ENCODE measurements at places on chromosomes 7 and 10.

DNA sequence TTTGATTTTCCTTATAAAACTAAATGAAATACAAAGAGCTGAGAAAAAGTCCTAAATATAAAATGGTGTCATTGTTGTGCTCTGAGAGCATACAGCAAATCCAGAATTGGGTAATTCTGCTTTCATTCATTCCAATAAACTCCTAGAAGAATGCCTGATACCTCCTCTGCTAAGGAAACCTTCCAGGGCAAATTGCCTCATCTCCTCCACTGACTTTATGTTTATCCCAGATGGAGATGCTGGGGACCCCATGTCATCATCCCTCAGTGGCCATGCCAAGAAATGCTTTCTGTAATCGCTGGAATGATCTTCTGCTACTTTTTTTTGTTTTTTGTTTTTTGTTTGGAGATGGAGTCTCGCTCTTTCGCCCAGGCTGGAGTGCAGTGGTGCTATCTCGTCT is 119.3 kb upstream of the PRKCQ start:
- no peak for DNase-seq

- no peak for DNase-seq
Observed at GRCh38 chr7:4154882-4155535, 527.1 kb upstream of the FOXK1 start.

DNA sequence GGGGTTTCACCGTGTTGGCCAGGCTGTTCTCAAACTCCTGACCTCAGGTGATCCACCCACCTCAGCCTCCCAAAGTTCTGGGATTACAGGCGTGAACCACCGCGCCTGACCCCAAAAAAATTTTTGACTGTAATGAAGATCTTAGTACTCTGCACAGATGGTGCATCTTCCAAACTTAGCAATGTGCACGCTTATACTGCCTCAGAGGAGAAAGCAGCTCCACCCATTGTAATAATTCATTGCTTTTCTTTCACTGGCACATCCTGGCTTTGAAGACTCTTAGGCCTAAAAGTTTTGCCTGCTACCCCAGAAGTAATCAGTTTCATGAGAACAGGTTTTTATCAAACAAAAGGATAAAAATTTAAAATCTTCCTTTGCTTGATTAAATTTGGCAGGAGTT is 52.1 kb upstream of the OIT3 start:
- no peak for DNase-seq

GRCh38 chr7:147519062-147519461 is 1071.5 kb upstream of the C7orf33 start:
- no peak for DNase-seq

- DNase-seq = no peak
Observed at GRCh38 chr7:31370609-31371008, 30.1 kb upstream of the NEUROD6 start.

- DNase-seq = no peak
Observed at GRCh38 chr10:88213065-88213605, 349.7 kb downstream of the PTEN start.

- no peak for DNase-seq
Observed at GRCh38 chr10:123148414-123149161, 652 bp downstream of the HMX2 start.

DNA sequence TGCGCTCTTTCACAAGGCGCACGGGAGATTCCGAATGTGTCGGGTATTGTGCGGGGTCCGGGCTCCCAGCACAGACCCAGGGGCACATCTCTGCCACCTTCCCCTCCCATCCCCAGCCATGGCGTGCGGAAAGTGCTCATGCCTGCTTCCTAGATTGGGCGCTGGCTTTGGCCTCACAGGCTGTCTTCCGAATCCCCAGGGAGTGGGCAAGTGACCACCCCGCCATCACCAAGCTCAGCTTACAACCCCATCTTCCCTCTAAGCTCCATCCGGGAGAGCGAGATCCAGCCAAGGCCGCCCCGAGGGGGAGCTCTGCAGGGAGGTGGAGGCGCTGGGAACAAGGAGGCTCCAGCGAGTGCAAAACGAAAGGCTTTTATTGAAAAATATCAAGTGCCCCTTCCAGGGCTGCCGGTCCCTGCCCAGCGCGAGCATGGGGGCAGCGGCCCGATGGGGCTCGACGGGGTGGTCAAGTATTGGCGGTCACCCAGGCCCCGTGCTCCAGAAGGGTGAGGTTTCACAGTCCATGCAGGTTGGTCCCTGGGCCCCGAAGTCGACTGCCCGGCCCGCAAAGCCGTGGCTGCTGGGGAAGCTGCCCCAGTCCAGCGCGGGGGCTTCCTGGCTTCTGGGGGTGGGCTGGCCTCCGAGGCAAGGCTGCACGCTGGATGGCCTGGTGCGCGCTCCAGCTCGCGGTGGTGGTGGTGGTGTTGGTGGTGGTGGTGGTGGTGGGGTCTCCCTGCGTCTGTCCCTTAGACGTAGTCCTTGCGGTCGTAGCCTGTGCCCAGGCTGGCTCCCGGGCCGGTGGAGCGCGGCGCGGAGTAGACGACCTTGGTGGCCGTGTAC is 1.2 kb downstream of the CLDN3 start:
- DNase-seq = no peak

DNA sequence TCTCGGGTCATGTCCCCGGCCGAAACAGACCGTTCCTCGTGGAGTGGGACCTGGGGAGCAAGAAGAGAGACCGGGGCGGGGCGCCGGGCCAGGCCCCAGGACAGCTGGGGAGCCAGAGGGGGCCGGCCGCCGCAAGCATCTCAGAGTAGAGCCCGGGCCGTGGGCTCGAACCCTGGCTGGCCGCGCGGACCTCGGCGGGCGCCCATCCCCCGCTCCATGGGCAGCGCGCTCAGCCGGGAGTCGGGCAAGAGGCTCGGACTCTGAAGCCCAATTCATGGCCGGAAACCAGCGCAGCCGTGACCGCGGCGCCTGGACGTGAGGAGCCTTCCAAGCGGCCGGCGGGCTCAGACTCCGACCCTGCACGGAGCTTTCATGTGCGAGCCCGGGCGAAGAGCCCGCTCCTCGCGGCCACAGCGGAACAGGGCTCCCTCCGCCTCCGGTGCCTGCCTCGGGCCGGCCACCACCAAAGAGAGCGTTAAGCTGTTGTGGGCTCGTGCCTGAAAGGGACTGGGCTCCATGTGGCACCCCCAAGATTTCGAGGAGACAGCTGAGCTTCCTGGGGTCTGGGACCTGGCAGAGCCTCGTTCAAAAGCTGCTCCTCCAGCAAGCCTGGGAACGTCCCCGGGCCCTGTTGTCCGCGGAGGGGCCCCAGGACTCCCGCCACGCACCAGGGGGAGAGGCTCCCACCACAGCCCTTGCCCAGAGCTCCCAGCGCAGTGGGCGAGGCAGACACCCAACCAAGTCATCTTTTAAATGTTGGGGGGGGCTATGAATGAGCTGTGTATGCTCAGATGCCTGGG is 757 bp upstream of the GRID1 start:
- no peak for DNase-seq

DNA sequence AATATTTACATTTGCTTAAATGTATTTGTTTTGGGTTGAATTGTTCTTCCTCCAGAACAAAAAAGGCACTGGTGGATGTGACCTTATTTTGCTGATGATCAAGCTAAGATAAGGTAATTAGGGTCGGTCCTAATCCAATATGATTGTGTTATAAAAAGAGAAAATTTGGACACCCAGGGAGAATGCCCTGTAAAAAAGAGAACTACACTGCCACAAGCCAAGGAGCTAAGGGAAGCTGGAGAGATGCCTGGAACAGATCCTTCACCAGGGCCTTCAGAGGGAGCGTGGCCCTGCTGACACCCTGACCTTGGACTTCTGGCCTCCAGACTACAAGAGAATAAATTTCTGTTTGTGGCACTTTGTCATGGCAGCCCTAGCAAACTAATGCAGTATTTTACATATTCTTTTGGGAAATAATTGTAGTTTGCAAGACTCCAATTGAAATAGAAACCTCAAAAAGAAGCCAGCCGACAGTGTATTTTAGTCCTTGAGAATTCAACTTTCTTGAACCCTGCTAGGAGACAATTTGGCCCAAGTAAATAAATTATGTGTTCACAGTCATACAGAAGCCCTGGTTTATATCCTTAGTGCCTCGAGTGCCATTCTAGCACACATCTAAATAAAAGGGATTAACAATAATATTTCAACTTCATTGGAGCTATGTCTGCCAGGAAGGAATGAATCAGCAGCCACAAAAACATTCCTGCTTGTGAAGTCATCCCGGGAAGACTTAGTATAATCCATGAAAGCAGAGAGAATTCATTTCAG is 164.6 kb downstream of the PKD1L1 start:
- DNase-seq = no peak
